Kidney glomerular epithelial cell (primary cell): ENCODE measurements at places on chromosomes 2 and 18.
A peak's percentile ranks its signal among the peaks of the same experiment; 100 is the strongest.

GRCh38 chr18:59690186-59690982, 6.8 kb downstream of the CCBE1 start:
- DNase-seq, result no peak

DNA sequence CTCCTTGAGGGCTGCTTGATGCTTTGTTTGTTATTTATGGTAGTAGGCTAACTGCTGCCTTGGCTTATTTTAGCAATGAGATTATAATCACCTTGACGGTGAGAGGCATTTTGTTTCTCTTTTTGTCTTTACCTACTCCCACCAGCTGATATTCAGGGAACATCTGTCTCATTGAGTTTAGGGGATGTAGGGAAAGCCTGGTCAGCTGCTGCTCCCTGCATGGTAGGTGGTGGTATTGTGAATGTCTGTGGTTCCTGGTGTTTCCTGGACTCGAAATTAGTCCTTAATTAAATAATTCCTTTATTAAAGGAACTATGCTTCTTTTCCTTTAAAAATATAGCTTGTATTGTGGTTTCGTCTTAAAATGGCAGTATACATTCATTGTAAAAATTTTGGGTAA, 77.8 kb downstream of the ADAM23 start:
- no peak for DNase-seq

- DNase-seq, result no peak
These were observed 333.9 kb upstream of the CYRIA start for GRCh38 chr2:16999347-17000183.

GRCh38 chr2:156867201-156867600, 390.3 kb upstream of the GALNT5 start:
- no peak for DNase-seq

DNA sequence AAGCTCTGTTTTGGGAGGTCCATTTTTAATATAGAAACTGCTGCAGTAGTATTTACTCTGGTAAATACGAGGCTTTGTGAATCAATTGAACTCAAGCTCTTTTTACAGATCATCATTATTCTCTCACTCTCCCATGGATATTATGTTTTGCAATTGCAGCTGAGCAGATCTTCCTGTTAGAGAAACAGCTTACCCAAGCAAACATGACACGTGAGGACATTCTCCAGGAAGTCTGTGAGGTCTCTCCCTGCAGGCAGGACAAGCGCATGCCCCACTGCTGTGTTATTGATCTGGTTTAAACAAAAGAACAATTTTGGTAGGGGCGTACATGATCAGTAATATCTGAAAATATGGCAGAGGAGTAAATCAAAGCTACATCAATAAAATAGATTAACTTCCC, 72.1 kb downstream of the COL6A3 start:
- DNase-seq, result no peak

DNA sequence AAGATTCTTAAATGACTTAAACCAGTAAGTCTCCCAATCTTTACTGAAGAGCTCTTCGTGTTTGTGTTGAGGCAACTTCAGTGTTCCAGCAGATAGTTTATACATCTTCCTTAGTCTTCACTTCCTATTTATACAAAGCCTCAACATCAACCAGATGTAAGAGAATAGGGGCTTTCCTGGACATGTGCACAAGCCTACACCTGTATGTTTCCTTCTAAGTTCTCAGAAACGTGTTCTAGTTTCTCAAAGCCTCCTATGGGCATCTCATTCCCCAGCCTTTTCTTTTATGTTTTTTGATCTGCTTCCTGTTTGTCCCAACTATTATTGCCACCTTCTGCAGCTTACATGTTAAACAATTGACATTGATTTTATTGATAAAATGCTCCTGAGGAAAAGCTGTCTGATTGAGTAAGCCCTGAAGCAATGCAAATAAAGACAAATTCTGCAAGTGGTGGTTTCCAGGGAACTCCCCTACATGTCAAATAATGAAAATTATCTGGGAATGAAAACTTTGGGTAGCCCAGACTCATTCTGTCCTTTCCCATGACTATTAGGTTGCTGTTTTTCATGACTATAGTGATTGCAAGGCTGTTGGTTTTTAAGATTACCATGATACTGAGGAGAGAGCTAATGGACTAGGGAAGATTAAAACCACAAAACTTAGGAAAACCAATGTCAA, 663.3 kb upstream of the ACVR2A start:
- DNase-seq, result no peak

DNA sequence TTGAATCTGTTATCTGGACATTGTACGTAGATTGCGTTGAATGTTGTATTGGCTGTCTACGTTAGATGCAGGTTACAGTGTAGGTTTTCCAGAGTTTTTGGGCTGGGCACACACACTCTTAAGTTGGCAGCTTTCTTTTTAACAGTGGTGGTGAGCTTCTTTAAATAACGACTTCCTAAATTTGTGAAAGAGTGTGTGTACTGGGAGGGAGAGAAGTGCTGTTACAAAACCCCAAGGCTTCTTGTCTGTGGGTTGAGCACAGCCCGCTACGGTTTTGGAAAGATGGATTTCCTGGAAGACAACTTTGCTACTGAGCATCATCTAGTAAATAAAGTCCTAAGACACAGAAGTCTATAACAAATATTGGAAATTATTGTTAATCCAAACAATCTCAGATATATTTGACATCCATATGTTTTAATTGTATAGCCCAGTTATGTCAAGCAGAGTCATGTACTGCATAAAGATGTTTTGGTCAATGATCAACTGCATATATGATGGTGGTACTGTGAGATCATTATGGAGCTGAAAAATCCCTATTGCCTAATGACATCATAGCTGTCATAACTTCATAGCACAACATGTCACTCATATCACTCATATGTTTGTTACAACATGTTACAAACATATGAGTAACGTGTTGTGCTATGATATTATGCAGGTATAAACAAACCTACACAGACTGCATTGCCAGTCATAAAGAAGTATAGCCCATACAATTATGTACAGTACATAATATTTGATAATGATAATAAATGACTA, 7.9 kb upstream of the THUMPD2 start:
- DNase-seq, result no peak

DNA sequence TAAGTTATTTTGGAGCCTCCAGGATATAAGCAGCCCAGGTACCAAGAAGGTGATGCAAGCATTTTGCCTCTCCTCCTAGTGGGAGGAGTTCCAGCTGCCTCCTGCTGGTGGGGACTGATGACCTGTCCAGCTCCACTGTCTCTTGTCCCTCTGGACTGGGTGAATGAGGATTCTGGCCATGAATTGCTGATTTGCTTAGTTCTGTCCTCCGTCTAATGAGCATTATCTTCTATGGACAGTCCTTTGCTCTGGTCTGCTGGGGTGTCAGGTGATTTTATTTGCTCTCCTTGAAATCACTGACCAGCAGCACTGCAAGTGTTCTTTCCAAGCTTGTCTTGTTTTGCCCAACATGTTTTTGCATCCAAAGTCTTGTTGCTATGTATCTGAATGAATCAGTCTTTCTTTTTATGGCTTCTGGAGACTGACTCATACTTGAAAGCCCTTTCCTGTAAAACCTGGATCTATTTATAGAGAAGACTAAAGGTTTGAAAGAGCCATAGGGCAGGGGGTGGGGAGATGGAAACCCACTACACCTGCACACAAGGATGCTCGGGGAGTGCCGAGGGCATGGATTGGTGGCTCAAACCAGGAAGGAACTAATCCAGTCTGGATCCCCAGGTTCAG, 40.5 kb upstream of the EFHD1 start:
- DNase-seq, result peak; percentile 93

DNA sequence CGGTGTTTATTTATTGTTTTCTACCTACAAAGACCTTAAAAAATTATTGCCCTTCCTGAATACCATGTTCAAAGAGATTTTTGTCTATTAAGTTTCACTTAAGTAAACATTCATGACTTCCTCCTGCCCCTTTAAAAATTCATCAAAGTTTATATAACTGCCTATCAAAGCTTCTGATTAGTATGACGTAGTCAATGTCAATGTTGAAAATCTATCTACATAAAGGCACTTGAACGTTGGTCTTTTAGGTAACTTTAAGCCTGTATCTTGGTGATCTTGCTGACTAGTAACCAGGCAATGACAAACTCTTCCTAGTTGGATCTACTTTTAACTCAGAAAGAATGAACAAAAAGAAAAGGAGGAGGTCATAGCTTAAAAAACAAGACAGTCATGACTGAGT, 97.2 kb downstream of the MAIP1 start:
- no peak for DNase-seq

DNA sequence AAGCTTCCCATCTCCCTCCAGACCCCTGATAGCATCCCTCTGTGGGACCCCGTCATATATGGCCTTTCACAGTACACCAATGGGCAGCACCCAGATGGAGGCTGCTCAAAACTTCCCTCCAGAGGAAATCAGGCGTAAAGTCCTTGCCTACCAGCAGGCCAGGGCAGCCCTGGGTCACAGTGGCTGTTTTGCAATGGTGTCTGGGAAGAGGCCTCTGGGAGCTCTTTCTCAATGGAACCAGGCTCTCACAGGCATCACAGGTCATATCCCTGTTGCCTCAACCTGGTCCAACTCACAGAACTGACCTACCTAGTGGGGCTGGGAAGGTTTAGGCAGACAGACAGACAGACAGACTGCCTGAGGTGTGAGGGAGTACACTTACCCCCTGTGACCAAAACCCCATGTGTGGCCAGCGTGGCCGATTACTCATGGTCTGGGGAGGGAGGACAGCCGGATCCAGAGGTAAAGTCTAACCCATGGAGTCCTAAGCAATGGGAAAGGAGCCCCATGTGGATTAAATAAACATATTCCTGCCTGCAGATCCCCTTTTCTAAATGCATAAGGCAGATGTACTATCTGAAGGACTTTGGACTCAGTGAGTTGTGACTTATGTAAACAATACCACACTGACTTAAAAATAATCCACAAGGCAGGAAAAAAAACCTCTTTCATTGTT, 58.2 kb downstream of the BCL2L11 start:
- peak; percentile 70 for DNase-seq

- DNase-seq, result no peak
These were observed 86.3 kb upstream of the LGALSL start for GRCh38 chr2:64367444-64368232.

DNA sequence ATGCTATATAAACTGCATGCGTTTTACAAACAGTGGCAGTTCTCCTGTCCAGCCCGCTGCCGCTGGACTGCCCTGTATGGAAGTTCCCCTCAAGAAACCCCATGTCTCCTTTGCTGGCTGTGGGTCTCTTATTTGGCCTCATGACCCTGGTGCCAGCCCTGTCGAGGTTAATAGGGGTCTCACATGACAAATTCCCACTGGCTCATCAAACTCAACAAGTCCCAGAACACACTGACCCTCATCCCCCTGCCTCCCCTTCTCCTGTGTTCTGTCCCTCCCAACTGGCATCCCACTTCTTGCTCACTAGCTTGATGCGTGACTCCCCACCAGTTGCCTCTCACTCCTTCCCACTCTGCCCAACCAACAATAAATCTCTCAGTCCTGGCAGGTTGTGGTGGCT, 137.6 kb upstream of the HS6ST1 start:
- no peak for DNase-seq

GRCh38 chr2:38164881-38165280, 88.9 kb upstream of the CYP1B1 start:
- peak; percentile 91 for DNase-seq

DNA sequence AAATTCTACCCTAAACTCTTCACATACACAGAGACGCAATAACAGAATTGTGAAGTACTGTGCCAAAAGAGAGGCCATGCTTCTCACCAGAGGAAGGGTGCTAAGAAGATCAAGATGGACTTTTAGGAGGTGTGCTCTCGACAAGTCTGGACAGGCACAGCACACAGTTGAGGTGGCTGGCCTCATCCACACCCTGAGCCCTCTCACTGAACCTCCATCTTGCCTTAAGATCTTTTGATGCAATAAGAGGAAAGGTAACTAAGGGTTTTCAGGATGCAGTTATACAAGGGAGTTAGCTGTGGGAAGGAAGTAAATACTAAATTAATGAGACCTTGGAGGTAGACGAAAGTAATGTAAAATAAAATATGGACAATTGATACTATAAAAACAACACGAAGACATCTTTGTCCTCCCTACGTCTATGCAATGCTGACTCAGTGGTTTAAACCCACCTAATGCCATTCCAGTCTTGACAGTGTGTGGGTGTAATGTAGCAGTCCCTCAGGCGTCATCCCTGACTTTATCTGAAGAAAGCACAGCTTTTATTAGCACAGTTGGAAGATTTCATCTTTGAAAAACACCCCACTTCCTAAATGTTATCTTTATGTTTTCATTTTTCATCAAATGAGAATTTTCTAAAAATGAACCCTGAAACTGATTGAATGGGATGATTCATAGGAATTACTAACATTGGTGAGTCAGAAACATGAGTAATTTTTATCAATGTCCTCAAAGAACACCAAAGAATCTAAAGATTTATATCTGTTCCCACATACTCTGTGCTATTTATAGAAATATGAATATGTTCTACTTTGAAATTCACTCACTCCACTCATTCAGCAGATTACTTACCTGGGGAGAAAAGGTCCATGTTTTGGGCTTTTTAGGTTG, 34.0 kb upstream of the MALL start:
- peak; percentile 27 for DNase-seq

- DNase-seq, result peak; percentile 82
These were observed 123.2 kb downstream of the TMEM17 start for GRCh38 chr2:62382757-62383156.

DNA sequence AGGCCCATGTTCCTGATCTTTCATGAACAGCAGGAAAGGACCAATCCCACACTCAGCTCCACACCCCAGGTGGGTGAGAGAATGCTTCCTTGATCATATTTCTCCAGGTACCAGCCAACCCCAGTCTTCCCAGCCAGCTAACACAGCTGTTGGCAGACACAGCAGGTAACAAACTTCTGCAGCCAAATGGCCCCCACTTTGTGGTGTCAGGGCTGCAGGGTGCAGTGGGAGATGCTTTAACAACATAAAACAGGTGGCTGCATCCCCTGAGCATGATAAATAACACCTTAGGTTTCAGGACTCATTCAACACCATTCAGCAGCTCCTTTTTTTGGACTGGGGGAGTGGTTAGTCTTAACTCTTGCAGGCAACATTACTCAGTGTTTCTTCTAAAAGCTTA, 76.7 kb upstream of the ACAA2 start:
- no peak for DNase-seq

DNA sequence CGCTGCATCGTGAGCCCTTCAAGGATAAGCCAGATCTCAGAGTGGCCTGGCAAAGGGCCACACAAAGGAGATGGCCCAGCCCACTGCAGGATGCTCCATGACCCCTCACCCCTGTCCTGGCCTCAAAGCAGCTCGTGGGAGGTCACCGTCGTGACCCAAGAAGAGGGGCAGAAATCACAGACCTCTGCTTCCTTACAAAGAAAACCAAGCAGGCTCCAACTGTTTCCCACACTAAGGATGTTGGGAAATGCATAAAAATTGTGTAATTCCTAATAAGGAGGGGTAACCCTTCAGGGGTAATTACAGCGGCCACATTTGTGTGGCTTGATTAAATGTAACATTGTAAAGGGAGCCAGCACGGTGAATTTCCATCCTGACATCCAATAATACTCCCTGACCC, 102.3 kb downstream of the BOD1L2 start:
- DNase-seq, result no peak

GRCh38 chr2:235050980-235051351, 99.1 kb downstream of the SH3BP4 start:
- peak; percentile 60 for DNase-seq

GRCh38 chr2:211756266-211756665, 782.3 kb downstream of the ERBB4 start:
- no peak for DNase-seq

- no peak for DNase-seq
These were observed 51.3 kb upstream of the ZNF397 start for GRCh38 chr18:35189510-35189909.
